ENCODE measurements at places on chromosomes 5 and 9.

- DNase-seq = no peak
Observed at GRCh38 chr5:67577424-67577823, 380.8 kb upstream of the CD180 start.

DNA sequence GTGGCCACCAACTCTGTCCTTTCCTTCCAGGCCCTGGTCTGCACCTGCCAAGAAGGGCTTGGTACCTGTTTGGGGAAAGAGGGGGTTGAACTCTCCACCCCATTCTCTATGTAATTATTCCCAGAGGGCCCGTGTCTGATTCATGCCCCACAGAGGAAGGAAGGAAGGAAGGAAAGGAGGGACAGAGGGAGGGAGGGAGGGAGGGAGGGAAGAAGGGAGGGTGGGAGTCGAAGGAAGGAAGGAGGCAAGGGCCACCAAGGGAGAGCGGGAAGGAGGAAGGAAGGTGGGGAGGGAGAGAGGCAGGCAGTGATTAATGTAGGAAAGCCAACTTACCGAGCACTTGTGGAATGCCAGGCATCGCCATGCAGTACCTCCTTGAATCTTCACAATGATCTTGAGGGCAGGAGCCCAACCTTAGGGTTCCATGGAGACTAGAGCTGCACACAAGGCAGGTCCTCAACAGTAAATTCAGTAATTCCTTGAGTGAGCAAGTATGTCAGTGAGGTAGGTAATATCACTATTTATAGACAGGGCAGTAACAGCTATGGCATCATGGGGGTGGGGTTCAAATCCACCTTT is 75.8 kb downstream of the FGF18 start:
- no peak for DNase-seq

DNA sequence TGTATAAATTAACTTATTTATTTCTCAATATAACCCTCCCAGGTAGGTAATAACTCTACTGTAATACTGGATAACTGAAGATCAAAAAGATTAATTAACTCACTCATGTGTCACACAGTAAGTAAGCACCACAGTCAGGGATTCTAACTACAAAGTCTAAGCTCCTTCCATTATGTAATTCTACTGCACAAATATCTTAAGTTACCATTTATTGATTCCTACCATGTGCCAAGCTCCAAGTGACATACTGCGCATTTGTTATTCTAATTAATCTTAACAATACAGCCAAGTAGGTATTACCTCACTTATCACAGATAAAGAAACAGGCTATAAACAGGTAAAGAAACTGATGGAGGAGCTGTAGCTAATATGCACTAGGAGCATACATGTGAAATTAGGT is 58.3 kb downstream of the RANBP6 start:
- DNase-seq = no peak

DNA sequence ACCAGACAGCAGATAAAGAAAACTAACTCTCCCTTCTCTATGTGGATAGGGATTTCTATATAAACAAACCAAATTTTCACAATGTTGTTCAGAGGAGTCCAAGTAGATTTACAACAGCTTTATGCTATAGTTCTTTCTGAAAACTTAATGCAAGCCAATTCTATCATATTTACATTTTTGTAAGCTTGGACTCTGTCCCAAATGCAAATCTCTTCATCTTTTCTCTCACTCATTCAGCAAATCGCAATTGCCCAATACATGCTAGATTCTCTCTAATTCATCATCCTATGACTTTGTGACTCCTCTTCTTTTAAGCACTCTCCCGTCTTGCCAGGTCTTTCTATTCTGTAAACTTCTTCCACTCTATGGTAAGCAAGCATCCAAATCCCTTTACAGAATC is 39.1 kb upstream of the UGT3A2 start:
- DNase-seq = no peak

DNA sequence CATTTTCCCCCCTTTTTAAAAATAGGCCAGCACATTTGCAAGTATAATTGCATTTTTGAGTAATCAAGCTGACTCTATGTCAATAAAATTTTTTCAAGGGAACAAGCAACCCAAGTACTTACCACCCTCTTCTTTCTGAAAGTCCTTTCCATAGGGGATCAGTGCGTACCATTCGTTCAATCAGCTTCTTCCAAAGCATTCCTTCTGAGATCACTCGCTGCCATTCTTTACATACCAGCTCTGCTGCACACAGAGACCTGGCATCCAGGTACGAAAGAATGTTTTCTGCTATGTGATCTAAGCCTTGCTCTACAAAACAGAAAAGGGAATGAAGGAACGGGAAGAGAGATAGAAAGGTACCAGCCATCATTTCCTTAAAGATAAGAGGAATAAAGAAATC is 106.6 kb downstream of the FBXW11 start:
- no peak for DNase-seq

DNA sequence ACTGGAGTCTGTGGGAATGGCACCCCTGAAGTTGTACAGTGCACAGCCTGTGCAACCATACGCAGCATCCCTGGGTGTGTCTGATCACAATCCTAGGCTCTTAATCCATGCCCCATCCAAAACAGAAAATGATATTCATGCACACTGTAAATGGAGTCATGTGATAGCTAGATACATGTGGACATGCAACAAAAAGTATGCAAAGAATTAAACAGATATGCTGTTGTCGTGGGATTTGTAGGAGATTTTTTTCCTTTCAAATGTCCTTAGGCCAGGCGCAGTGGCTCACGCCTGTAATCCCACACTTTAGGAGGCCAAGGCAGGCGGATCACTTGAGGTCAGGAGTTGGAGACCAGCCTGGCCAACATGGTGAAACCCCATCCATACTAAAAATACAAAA is 36.1 kb downstream of the PRRX2 start:
- DNase-seq = no peak

- DNase-seq = no peak
Observed at GRCh38 chr5:96529559-96529958, 96.5 kb upstream of the PCSK1 start.

DNA sequence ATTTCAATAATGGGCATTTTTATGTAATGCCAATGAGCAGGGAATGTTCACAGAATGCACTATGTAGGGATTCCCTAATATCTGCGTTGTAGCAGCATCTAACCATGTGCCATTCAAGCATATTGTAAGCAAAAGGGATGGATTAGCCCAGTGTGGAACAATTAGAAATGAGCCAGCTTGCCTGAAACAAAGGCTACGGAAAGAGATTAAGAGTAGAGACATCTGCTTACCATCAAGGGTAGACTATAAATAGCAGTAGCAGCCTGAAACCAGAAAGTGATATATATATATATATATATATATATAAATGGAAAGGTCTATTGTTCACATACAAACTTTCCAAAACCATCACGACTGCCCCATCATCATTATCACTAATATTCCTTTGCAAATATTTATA is 31.9 kb upstream of the CEP120 start:
- DNase-seq = no peak

- no peak for DNase-seq
Observed at GRCh38 chr5:102498271-102499034, at the start of gene SLCO6A1. Gene SLCO6A1, minus strand, starts transcription at chr5:102499001. Its CDS starts 157 bp downstream, at chr5:102498844.

GRCh38 chr5:1507457-1507856 is 16.3 kb downstream of the LPCAT1 start:
- no peak for DNase-seq

DNA sequence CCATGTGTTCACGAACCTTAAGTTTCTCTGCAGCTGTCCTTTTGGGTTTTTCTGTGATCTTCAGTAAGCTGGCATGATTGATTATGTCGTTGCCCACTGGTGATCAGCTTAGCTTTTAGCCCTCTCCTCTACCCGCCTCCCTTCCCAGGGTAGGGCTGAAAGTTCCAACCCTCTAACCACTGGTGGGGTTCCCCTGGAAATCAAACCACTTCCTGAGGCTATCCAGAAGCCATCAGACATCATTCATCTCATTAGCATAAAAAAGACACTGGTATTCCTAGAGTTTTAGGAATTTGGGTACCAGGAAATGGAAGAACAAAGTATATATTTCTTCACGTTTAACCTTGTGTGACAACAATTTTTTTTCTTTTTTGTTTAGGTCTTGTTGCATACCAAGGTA is 29.8 kb downstream of the SPIN1 start:
- no peak for DNase-seq

- no peak for DNase-seq
Observed at GRCh38 chr9:133643978-133644760, 8.0 kb downstream of the DBH start.

GRCh38 chr9:78470216-78470615 is 173.3 kb downstream of the PSAT1 start:
- no peak for DNase-seq

DNA sequence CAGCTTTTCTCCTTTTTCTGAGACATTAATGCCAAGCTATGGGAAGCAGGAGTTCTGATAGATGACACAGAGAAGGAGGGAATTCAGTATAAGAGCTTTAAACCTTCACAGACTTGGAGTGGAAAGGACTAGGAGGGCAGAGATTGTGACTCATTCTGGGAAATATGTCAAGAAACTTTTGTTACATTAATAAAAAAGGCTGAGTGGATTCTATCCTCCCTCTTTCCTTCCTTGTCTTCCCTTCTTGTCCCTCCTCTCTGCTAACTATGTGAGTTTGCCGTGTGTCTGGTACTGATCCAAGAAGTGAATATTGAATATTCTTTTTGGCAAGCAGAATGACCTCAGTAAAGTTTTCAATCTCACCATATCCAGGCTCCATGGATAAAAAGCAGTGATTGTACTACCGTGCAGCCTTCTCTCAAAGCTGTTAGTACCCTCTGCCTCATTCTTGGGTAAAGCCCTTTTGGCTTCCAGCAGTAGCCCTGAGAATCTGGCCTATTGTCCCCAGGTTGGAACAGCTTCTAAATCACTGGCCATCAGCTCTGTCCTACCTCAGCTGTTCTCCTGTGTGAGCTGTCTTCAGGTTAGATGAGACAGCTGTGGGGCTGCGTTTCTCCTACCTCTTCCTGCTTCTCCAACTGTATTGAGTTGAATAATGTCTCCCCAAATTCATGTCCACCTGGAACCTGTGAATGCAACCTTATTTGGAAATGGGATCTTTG is 73.9 kb downstream of the ATG10 start:
- DNase-seq = no peak

DNA sequence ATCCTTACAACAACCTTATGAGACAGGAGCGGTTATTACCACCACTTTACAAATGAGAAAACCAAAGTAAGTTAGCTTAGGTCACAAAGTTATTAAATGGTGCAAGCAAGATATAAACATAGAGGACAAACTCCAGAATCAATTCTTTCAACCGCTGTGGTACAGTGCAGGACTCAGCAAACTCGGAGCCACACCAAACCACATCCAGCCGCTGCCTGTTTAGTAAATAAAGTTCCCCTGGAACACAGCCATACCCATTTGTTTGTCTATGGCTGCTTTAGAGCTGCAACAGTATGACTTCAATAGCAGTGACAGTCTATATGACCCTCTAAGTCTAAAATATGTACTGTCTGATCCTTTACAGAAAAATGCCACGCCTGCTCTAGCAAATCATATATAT is 1567.2 kb upstream of the WWC1 start:
- no peak for DNase-seq

DNA sequence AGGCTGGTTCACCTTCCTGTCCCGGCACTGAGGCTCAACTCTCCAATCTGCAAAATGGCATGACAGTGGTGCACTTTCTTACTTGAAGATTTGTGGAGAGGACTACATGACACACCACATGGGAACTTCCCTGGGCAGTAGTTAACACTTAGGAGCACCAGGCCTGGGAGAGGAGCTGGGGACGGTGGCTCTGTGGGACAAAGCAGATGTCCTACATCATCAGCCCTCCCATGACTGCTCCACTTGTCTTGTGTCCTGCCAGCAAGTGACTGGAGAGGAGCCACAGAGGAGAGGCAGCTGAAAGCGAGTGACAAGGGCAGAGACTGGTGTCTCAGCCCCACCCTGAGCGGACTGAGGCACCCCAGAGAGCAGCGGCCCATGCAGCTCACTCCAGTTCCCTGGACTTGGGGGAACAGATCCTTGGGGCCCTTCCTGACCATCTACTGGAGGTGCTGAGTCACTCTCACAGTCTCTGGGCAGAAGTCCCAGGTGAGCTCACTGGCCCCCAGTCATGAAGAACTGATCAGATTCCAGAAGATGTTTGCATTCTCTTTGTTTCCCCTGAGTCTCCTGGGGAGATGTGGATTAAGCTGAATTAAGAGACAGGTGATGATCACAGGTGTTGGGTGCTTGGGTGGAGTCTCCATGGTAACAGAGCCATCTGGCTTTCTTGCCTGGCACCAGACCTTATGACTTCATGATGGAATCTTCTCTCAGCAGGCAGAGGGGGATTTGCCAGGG is 13.2 kb upstream of the SLC25A48 start:
- no peak for DNase-seq

GRCh38 chr9:74760031-74760700 is 127.6 kb downstream of the TRPM6 start:
- DNase-seq = no peak

GRCh38 chr5:78600687-78601414 is 47.7 kb downstream of the LHFPL2 start:
- no peak for DNase-seq

DNA sequence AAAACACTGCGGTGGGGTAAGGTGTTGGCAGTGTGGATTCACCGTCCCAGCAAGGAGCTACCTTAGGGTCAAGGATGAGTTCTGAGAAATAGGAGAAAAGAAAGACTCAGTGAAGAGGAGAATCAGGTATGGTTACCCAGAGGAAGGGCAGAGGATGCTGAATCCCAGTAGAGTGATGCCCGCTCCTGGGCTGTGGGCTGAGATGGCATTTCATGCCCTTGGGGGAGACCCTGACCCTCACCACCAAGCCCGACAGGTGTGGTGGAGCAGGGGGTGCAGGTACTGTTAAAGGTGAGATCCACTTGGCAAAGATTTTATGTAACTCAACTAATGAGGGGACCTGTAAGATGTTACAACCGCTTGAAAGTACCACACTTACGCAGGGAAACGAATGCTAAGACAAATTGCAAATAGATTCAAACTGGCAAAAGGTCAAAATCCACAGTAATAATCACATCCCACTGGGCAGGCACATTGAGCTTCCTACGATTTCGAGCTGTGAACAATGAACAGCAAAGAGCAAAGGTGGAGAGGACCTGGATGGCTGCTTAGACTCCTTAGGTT is 2.1 kb downstream of the RNU6ATAC start:
- no peak for DNase-seq

- DNase-seq = peak; percentile 79
Observed at GRCh38 chr5:168654211-168654721, 75.1 kb upstream of the PANK3 start.

Data from type B pancreatic cell (in vitro differentiated cells).